ENCODE measurements at places on chromosomes 7 and 10. TPM values are rescaled to one million over a fixed set of nuclear protein-coding genes. Genes with fewer than 3 reads are reported as not detected.
A peak's percentile ranks its signal among the peaks of the same experiment; 100 is the strongest.

DNA sequence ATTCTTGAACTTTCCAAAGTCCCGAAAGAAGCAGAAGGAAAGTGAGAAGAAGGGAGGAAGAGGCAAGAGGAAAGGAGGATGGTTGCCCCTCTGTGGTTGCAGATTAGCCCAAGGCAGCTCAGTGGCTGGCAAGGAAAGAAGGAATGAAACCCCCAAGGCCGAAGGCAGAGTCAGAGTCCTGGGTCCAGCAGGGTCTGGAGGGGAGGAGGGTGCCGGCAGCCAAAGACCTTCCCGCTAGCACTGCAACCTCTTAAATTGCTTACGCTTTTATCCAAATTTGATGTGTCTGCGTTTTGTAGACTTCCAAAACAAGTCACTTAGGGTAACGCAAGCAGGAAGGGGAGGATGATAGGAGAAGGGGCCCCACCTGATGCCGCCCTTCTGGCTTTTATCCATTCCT is 7.4 kb upstream of the PFKP start:
- no peak for DNase-seq
- no peaks in the 10 kb centered on the region for H3K27me3 ChIP-seq
- H3K36me3 ChIP-seq, result no peaks in the 10 kb centered on the region
- H3K4me1 ChIP-seq, result no peaks in the 10 kb centered on the region

- no peaks in the 10 kb centered on the region for H3K4me1 ChIP-seq
- H3K27ac ChIP-seq, result no peak overlapping the region
- no peaks in the 10 kb centered on the region for H3K27me3 ChIP-seq
- no peaks in the 10 kb centered on the region for H3K36me3 ChIP-seq
Measured at GRCh38 chr7:2724453-2725177, 36.6 kb downstream of the AMZ1 start.

DNA sequence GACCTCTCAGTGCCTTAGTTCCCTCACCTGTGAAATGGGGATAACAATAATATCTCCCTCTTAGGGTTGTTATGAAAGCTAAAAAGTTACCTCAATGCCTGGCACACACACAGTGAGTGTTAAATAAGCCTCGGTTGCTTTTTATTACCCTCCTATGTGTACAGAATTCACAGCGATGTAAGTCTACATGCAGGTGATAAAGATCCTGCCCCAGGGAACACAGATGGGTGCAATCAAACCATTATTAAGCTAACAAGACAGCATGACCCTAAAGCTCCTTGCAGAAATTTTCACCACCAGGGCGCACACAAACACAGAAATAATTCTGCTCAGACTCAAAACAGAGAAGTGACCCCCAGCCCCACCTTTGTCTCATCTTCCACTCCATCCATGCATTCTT is 261.9 kb downstream of the SNX10 start:
- H3K27me3 ChIP-seq, result peaks cover 5% of the 10 kb centered on the region
- no peak for DNase-seq

The STOX1 gene
- 8.8 TPM for total RNA-seq

GRCh38 chr10:72069751-72070526 is 18.4 kb downstream of the SPOCK2 start:
- no peak for DNase-seq
- no peak overlapping the region for H3K27ac ChIP-seq
- H3K36me3 ChIP-seq, result no peaks in the 10 kb centered on the region
- no peaks in the 10 kb centered on the region for H3K4me1 ChIP-seq

DNA sequence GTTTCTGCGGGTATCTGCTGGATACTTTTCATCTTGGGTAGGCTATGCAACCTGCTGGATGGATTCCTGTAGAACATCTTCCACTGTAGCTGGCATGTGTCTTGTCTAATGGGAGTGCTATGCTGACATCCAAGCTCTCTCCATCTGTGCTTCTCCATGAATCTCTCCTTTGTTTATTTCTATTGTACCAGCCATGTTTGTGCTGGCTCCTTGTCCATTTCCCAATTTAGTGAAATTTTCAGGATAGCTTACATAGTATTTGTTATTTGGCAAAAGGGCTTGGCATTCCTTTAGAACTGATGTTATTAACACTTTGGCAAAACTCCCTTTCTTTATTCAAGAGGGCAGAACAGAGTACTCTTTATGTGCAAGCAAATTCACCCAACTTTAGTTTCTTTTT is 198.0 kb downstream of the CSTF2T start:
- H3K27me3 ChIP-seq, result no peaks in the 10 kb centered on the region
- H3K4me1 ChIP-seq, result no peaks in the 10 kb centered on the region
- no peak overlapping the region for H3K27ac ChIP-seq
- DNase-seq, result peak; percentile 29
- no peak overlapping the region for H3K4me3 ChIP-seq

GRCh38 chr10:127216786-127217185 is 20.4 kb upstream of the INSYN2A start:
- no peaks in the 10 kb centered on the region for H3K36me3 ChIP-seq
- H3K27ac ChIP-seq, result no peak overlapping the region
- H3K4me3 ChIP-seq, result no peak overlapping the region
- H3K4me1 ChIP-seq, result no peaks in the 10 kb centered on the region
- no peaks in the 10 kb centered on the region for H3K27me3 ChIP-seq

DNA sequence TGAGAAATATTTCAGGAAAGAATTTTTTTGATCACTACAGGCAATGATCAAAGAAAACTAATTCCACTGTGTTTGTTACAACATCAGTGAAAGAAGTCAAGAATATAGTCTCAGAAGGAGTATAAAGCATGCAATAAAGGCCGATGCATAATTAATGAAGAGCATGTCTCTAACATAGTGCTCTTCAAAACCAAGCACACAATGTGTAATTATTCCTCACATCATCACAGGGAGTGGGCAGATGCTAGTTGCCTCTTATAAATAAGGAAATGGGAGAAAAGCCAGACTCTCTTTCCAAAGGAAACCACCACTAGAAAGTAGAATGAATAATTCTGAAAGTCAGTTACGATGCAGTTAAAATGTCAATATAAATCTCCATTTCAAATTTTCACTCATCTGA is 220.1 kb downstream of the TEX36 start:
- no peaks in the 10 kb centered on the region for H3K27me3 ChIP-seq
- H3K4me1 ChIP-seq, result no peaks in the 10 kb centered on the region
- H3K27ac ChIP-seq, result no peak overlapping the region
- no peaks in the 10 kb centered on the region for H3K36me3 ChIP-seq

GRCh38 chr7:150685219-150686029 is at the start of gene GIMAP2:
TSS of gene GIMAP2 (plus strand) at chr7:150685706. CDS start at chr7:150687060, 1,354 bp downstream.
- DNase-seq, result no peak
- H3K27ac ChIP-seq, result peak within 1 kb of the TSS; percentile 64
- no peaks in the 10 kb centered on the region for H3K36me3 ChIP-seq

GRCh38 chr7:39248041-39248691 is 270.5 kb downstream of the POU6F2 start:
- no peak overlapping the region for H3K27ac ChIP-seq
- DNase-seq, result no peak
- no peaks in the 10 kb centered on the region for H3K36me3 ChIP-seq
- no peak overlapping the region for H3K4me3 ChIP-seq

DNA sequence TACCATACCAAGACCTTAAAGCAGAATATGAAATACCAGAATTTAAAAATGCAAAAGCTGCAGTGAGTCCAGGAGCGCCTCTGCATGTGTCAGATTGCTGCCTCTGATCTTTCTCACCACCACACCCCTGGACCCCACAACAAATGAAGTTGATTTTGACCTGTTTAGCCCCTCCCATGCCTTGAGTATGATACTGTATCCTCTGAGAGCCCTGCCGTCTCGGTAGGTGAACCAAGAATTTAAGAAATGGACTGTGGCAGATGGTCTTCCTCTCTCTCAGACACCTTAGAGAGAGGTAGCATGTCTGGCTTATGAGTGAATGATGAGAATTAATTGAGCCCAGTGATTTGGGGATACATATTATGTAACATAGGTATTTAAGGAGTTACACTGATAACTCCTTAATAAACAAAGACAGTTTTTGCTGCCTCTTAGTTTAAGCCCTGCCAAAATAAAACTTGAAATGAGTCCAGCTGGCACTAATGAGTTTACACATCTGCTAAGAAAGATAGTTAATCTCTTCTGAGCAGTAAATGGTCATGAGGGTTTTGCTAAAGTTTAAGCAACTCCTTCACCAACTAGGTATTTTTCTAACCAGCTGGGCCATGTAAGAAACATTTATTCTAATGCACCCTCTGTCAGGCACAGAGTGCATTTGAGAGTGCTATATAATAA is 4.5 kb upstream of the TFPI2 start:
- DNase-seq, result no peak
- no peak overlapping the region for H3K27ac ChIP-seq
- H3K4me3 ChIP-seq, result no peak overlapping the region
- H3K4me1 ChIP-seq, result no peaks in the 10 kb centered on the region
- H3K36me3 ChIP-seq, result no peaks in the 10 kb centered on the region

- H3K36me3 ChIP-seq, result no peaks in the 10 kb centered on the region
- DNase-seq, result no peak
- H3K4me3 ChIP-seq, result peak overlapping the region; percentile 93
- H3K4me1 ChIP-seq, result no peaks in the 10 kb centered on the region
- no peaks in the 10 kb centered on the region for H3K27me3 ChIP-seq
- peak overlapping the region; percentile 90 for H3K27ac ChIP-seq
Measured at GRCh38 chr7:16647435-16647960, 1.5 kb downstream of the BZW2 start.

The PLPP4 gene
- not detected for total RNA-seq

DNA sequence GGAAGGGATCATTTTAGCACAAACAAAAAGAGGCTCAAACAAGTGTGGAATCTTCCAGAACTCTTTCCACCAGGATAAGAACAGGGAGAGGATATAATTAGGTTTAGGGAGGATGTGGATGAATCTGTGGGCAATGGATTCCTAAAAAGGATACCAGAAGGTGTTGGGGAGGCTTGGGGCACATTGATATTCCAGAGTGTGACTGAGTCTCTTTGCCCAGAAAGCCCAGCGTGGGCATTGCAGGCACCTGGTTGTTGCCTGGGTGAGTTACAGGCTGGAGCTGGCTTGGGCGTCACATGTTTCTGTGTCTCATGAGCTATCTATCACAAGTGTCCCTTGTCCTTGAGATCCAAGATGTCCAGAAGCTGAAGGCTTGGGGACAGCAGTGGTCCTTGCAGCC is 3.3 kb downstream of the COL26A1 start:
- H3K36me3 ChIP-seq, result no peaks in the 10 kb centered on the region
- H3K27ac ChIP-seq, result no peak overlapping the region
- no peaks in the 10 kb centered on the region for H3K4me1 ChIP-seq
- no peaks in the 10 kb centered on the region for H3K27me3 ChIP-seq
- DNase-seq, result no peak
- no peak overlapping the region for H3K4me3 ChIP-seq

DNA sequence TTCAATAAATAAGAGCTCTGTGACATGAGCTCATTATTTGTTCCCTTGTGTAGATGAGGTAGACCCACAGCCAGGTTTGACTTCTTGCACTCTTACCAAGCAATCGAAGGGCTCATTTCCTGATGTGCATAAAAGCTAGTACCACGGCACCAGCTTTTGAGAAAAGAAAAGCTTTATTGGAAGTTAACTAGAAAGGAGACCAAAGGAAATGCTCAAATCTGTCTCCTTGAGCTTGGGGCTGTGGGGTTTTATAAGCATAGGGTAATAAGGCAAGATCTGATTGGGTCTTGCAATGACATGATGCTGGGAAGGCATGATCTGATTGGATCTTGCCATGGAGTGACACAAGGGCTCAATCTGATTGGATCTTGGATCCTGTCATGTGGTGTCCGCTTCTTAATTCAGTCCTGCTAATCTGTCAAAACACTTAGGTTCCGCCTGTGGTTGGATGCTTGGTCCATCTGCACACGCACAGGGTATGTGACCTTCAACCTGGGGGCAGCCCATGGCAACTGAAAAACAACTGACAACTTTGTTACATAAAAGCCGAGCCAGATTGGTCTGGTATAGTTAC is 47.8 kb upstream of the FRMD4A start:
- H3K36me3 ChIP-seq, result no peaks in the 10 kb centered on the region
- H3K27ac ChIP-seq, result no peak overlapping the region
- no peaks in the 10 kb centered on the region for H3K27me3 ChIP-seq

DNA sequence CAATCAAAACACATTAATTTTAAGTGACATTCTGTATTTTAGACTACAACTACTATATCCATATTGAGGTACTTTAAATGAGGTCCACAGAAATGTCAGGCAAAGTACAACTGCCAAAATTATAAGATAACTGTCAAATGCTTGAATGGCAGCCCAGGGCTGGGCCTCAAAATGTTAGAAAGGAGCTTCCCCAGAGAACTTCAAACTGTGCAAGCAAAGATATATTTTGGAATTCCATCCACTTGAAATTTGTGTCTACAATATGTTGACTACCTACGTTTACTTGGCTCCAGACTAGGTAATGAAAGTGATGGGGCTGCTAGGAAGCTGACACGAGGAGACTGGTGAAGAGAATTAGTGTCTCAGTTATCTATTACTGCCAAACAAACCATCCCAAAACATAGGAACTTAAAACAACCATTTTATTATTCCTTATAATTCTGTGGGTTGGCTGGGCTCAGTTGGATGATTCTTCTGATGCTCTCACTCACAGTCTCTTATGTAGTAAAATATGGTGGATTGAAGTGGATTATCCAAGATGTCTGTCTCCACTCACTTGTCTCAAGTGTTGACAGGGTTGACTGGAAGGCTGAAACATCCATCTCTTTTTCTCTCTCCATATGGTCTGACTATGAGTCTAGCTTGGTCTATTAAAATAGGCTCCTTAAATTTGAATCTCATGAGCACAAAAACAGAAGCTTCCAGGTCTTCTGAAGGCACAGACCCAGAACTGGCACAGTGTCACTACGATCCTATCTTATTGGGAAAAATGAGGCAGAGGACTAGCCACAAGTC is 74.2 kb downstream of the FZD1 start:
- H3K4me3 ChIP-seq, result no peak overlapping the region
- no peaks in the 10 kb centered on the region for H3K36me3 ChIP-seq
- no peaks in the 10 kb centered on the region for H3K4me1 ChIP-seq
- no peaks in the 10 kb centered on the region for H3K27me3 ChIP-seq
- no peak overlapping the region for H3K27ac ChIP-seq
- DNase-seq, result no peak

DNA sequence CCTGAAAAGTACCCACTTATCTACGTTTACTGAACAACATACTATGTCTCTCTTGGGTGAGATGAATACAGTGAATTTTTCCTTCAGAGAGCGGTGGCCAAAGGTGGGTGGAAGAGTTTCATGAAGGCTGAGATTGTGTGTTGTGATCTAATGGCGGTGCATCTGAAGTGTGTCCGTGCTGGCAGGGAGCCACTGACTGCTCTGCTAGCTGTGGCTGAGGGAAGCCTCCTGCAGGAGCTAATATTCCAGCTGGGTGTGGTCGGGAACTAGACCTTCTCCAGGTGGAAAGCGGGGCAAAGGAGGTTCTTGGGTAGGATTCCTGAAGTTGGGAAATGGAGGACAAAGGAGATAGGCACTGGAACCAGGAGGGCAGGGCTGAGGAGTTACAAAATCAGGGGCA is 69.2 kb upstream of the GRB10 start:
- no peak for DNase-seq
- no peaks in the 10 kb centered on the region for H3K4me1 ChIP-seq
- H3K36me3 ChIP-seq, result no peaks in the 10 kb centered on the region
- H3K27me3 ChIP-seq, result no peaks in the 10 kb centered on the region

The PIK3AP1 gene
- 26.9 TPM for total RNA-seq

- no peaks in the 10 kb centered on the region for H3K36me3 ChIP-seq
- no peaks in the 10 kb centered on the region for H3K27me3 ChIP-seq
- H3K4me3 ChIP-seq, result no peak overlapping the region
- DNase-seq, result peak; percentile 30
- H3K4me1 ChIP-seq, result peaks cover 5% of the 10 kb centered on the region
Measured at GRCh38 chr7:37421861-37422500, 26.7 kb downstream of the ELMO1 start.

Data from breast epithelium (tissue), 4 donors.